ENCODE measurements at places on chromosomes 7 and 10.

- no peak overlapping the region for H3K4me3 ChIP-seq
- H3K27me3 ChIP-seq: no peaks in the 10 kb centered on the region
- H3K27ac ChIP-seq: no peak overlapping the region
- no peaks in the 10 kb centered on the region for H3K36me3 ChIP-seq
- no peaks in the 10 kb centered on the region for H3K4me1 ChIP-seq
- DNase-seq: peak; percentile 9
Measured at GRCh38 chr10:5159126-5159525, 25.8 kb downstream of the AKR1C8 start.

GRCh38 chr7:84705706-84706105 is 481.1 kb downstream of the SEMA3D start:
- DNase-seq: no peak
- no peak overlapping the region for H3K4me3 ChIP-seq
- no peaks in the 10 kb centered on the region for H3K4me1 ChIP-seq
- no peak overlapping the region for H3K27ac ChIP-seq
- H3K27me3 ChIP-seq: no peaks in the 10 kb centered on the region
- H3K36me3 ChIP-seq: no peaks in the 10 kb centered on the region

DNA sequence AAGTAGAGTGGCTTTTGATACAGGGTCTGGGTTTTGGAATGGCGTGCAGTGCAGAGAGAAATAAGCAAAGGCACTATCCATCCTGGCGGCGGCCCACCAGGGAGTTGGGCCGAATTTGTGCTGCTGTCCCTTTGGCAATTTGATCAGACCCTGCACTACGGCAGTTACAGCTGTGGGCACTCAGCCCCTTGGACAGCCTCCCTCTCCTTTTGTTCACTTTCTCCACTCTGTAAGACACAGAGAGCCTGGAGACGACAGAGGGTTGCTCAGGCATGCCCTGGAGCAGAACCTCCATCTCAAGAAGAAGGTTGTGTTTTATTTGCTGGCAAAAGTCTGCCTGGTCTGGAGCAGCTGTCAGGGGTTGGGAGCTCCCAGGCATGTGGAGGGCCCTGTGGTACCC is 55.8 kb downstream of the LHPP start:
- H3K36me3 ChIP-seq: no peaks in the 10 kb centered on the region
- H3K27ac ChIP-seq: no peak overlapping the region
- no peaks in the 10 kb centered on the region for H3K27me3 ChIP-seq
- no peak for DNase-seq
- H3K4me1 ChIP-seq: no peaks in the 10 kb centered on the region

GRCh38 chr7:96173781-96174180 is 148.1 kb downstream of the SLC25A13 start:
- H3K27me3 ChIP-seq: no peaks in the 10 kb centered on the region
- H3K4me1 ChIP-seq: peaks cover 12% of the 10 kb centered on the region
- no peak overlapping the region for H3K27ac ChIP-seq
- peaks cover 12% of the 10 kb centered on the region for H3K36me3 ChIP-seq
- DNase-seq: no peak

DNA sequence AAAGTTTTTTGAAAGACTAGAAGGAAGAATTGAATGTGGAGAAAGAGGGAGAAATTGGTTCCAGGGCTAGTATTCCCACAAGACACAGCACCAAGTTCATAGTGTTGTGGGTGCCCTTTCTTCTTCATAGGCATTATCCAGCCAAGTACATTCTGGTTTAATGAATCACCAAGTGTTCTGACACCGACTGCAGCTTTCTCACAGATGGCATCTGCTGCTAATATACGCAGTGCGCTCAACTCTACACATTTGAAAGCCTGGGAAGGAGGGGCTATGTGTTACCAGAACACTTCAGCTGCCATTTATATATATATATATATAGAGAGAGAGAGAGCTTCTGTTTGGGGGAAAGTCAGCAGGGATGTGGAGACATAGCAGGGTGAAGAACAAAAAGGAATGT is 1168.4 kb downstream of the GATA3 start:
- H3K27me3 ChIP-seq: no peaks in the 10 kb centered on the region
- DNase-seq: no peak
- no peak overlapping the region for H3K4me3 ChIP-seq
- no peaks in the 10 kb centered on the region for H3K4me1 ChIP-seq
- H3K27ac ChIP-seq: no peak overlapping the region

- no peaks in the 10 kb centered on the region for H3K36me3 ChIP-seq
- no peak overlapping the region for H3K4me3 ChIP-seq
- H3K4me1 ChIP-seq: no peaks in the 10 kb centered on the region
- no peaks in the 10 kb centered on the region for H3K27me3 ChIP-seq
- H3K27ac ChIP-seq: no peak overlapping the region
Measured at GRCh38 chr7:2471022-2471329, 5.2 kb downstream of the GRIFIN start.

DNA sequence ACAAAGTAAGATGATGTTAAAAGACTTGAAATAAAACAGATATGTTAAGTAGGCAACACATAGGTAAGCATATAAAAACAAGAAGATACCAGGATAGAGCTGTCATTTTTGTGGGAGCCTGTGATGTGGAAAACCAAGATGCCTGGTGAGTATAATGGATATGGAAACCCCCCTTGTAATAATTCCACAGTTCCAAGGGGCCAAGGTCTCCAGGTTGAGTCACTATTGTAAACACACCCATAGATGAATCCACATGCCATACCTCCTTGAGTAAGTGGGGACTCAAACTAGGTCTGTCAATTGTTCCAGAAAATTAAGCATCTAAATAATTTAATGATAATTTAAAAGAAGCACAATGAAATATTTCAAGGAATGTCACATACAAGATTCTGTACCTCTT is 15.9 kb downstream of the CAV1 start:
- no peak overlapping the region for H3K27ac ChIP-seq
- DNase-seq: no peak
- no peaks in the 10 kb centered on the region for H3K4me1 ChIP-seq
- H3K27me3 ChIP-seq: no peaks in the 10 kb centered on the region

DNA sequence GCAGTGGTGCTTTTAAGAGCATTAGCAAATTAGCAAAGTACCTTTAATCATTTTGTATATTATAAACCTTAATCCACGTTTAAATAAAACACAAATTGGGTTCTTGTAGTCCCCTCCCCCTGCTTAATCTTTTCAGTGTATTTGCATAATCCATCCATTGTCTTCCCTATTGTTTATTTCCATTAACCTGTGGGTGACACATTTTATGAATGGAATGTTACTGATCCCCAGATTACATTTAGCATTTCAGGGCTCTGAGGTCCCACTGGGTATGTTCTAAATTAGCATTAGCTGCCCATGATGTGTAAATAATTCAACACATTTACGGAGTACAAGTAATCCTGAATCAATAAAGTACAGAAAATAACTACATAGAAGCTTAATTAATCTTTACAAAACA is 138.4 kb upstream of the FEZF1 start:
- no peaks in the 10 kb centered on the region for H3K27me3 ChIP-seq
- no peak for DNase-seq
- H3K4me3 ChIP-seq: no peak overlapping the region
- H3K36me3 ChIP-seq: no peaks in the 10 kb centered on the region
- no peaks in the 10 kb centered on the region for H3K4me1 ChIP-seq
- no peak overlapping the region for H3K27ac ChIP-seq

DNA sequence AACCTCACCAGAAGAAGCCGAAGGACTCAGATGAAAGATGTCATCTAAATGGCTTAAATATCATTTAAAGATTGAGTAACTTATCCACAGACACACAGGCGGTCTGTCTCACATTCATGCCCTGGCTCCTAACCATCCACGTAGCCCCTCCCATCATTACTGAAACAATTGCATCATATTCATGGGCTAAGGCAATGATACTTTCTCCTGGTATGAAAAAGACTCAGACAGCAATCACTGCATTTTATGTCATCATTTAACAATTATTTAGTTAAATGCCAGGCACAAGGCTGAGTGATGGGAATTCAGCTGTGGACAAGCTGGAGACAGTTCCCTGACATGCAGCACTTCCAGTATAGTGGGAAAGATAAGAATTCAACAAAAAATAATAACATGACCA is 11.2 kb upstream of the TECTB start:
- H3K36me3 ChIP-seq: no peaks in the 10 kb centered on the region
- no peaks in the 10 kb centered on the region for H3K27me3 ChIP-seq
- no peak for DNase-seq
- no peaks in the 10 kb centered on the region for H3K4me1 ChIP-seq
- no peak overlapping the region for H3K4me3 ChIP-seq

Measured in cardiac muscle cell (in vitro differentiated cells and primary cell).